ENCODE measurements at places on chromosomes 3 and 15.

DNA sequence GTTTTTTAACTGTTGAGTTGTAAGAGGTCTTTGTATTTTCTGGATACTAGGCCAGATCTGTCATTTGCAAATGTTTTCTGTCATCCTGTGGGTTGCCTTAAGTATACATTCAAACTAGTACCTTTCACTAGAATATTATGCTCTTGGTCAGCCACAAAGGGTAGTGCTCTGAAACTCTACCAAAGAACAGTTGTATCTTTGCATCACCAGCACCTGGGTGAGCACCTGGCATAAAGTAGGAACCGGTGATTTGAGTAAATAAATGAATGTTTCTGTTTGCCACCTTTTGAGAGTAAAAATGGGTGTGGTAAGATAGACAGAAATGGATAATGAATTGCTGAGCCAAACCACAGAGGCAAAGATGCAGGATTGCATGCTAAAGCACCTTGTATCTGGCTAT is 98.7 kb downstream of the SLCO3A1 start:
- no peak for DNase-seq

DNA sequence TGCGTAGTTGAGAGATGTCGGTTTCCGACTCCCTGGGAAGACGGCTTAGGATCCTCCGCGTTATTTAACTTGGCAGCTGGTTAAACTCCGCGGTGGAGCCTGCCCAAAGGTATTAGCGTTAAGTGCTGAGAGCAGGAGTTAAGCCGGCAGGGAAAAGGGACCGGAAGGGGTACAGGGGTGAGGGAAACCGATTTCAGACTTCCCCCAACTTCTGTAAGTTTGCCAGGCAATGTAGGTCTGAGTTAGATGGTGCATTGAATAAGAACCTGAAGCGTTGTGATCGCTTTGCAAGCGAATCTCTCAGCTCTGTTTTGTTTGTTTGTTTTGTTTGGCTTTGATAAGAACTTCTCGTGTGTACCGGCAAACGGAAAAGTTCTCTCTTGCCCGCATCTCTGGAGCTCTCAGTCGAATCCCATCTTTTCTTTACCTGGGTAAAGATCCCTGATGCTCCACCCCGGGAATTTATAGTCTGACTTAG is 6.0 kb upstream of the FEZF2 start:
- no peak for DNase-seq

GRCh38 chr15:69478259-69478781 is 25.7 kb downstream of the RPLP1 start:
- DNase-seq, result peak; percentile 40

GRCh38 chr3:143037867-143038266 is 36.5 kb downstream of the U2SURP start:
- no peak for DNase-seq

GRCh38 chr15:59532770-59533379 is 78.7 kb upstream of the GCNT3 start:
- DNase-seq, result no peak

- DNase-seq, result no peak
Measured at GRCh38 chr3:144295613-144296012, 324.0 kb downstream of the DIPK2A start.

GRCh38 chr15:75200765-75201615 is 692 bp upstream of the C15orf39 start:
- no peak for DNase-seq
